Hematopoietic multipotent progenitor cell (in vitro differentiated cells): ENCODE measurements at places on chromosomes 3 and 15.

DNA sequence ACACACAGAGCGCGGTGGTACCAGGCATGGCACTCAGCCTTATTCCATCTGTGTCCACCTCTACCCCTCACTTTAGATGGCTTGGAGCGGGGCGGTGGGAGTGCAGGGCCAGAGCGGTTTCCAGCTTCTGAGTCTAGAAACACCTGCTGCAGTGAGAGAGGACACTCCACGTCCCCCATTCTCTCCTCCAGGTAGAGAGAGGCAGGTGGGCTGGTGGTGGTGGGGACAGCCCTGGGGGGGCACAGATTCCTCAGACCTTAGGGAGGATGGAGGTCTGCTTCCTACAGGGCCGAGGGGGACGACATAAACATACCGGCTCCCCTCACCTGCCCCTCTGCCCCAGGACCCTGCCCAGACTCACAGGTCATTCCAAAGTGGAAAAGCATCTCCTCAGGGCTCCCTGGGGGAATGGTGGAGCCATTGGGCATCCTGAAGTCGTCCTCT is 40.4 kb downstream of the MUC20 start:
- no peak for DNase-seq

- no peak for DNase-seq
Measured at GRCh38 chr15:62647202-62647842, 395.2 kb upstream of the TPM1 start.

- DNase-seq = no peak
Measured at GRCh38 chr3:42680806-42681205, 4.5 kb upstream of the KLHL40 start.

GRCh38 chr3:108416111-108416869 is 94.1 kb downstream of the MYH15 start:
- no peak for DNase-seq

DNA sequence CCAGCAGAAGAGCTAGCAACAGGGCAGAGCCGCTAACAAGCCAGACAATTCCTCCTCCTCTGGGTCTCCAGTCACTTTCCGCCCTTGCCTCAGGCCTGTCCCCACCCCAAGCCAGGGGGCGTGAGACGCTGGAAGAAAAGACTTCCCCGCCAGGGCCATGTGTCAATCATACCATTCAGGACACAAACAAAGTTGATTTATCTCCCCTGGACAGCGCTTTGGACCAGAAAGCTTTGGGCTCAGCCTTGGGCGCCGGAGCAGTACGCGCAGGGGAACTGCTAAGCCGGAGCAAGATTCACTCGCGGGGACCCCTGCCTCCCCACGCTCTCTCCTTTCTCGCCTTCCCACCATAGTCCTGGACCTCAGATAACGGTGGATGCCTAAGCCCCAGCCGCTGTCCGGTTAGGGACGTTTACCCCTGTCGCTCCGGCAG is 479 bp downstream of the LRRC2 start:
- no peak for DNase-seq

DNA sequence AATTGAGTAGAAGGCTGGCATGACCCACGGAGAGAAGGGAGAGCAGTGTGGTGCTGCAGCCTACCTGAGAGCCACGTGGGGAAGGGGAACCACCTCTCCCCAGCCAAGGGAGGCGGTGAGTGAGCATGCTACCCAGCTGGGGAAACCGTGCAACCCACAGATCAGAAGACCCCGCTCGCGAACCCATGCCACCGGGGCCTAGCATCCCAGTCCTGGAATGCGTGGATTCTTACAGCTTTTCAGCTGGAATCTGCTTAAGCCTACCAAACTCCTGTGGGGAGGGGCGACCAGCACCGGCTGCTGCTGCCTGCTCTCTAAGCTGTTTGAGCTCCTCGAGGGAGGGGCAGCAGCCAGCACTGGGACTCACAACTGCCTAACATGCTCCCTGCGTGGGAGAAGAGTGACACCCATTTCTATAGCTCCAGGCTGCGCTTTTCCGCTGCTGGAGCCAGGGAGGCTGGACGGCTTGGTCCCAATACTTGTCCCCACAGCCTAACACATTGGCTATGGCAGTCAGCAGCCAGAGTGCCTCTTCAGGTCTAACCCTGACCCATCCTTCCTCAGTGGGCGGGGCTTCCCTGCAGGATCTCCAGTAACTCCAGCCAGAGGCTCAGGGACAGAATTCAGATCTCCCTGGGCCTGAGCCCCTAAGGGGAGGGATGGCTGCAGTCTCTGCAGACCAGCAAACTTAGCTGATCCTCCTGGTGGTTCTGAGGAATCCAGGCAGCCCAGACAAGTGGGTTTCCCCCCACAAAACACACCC is 20.0 kb upstream of the TEX55 start:
- no peak for DNase-seq

DNA sequence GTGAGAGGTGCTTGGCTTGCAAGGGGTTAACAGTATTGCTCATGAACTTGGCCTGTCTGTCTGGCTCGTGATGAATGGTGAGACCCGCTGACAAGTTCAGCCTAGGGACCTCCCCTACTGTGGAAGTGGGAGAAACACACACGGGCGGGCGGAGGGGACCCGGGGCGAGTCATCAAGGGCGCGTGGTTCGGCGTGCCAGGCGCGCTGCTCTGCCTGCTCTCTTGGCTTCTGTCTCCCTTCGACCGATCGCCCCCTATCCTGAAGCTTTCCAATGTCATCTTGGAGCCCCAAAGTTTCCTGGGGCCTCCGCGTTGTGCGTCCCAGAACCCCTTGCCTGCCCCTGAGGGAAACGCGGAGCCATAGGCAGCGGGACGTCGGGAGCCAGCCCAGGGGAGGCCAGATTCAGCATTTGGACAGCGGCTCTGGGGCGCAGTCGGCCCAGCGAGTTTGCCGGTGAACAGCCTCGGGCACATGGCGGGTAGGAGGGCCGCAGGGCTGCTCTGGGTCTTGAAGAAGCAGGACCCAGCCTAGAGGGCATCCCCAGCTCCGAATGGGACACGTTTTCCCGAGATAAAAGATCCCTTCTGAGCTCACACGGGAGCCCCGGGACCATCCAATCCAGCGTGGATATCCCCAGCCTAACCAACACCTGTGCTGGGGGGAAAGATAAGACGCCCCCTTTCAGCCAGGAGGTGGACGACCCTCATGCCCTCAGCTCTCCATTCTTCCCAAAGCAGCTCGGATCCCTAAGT is 27.0 kb upstream of the POLG start:
- DNase-seq = peak; percentile 68

GRCh38 chr15:71050461-71050860 is 64.8 kb upstream of the THSD4 start:
- DNase-seq = no peak

- no peak for DNase-seq
Measured at GRCh38 chr3:158668506-158668905, 3.9 kb downstream of the LXN start.

- no peak for DNase-seq
Measured at GRCh38 chr3:171330938-171331337, 129.3 kb downstream of the TNIK start.

DNA sequence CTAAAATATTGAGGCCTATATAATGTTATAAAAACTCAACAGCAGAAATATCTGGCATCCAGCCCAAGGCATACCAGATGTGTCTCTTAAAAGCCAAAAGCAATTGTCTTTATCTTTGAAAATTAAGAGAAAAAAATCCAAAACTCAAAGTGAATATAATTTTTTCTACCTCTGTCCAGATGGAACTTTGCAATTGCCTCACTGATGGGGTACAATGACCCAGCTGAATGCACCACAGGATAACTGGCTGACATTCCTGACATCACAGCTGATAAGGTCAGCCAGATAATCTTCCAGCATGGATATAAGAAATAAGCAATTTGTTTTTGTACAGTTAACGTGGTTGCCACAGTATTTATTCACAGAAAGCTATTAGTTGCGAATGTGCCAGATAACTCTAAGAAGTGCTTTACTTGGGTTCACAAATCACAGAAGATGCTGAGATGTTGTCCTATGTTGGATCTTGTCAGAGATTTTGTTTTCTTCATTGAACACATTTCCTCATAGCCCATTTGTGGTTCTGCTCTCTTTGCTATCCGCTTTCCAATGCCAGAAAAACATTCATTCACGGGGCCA is 566.9 kb upstream of the CCDC54 start:
- no peak for DNase-seq

DNA sequence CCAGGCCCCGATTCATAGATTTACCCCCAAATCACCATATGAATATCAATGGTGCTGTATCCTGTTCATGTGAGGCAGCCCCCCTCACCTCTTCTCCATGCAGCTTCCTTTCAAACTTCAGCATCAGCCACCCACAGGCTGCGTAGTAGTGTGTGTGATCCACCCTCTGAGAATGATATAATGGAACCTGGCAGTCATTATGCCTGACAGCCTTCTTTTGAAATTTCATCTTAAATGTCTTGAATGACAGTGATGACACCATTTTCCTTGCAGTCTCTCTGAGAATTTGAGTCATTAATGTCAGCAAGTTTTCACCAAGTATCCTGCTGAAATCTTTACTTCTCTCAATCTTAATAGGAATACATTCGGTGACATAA is 3.5 kb upstream of the CLRN1 start:
- DNase-seq = no peak

DNA sequence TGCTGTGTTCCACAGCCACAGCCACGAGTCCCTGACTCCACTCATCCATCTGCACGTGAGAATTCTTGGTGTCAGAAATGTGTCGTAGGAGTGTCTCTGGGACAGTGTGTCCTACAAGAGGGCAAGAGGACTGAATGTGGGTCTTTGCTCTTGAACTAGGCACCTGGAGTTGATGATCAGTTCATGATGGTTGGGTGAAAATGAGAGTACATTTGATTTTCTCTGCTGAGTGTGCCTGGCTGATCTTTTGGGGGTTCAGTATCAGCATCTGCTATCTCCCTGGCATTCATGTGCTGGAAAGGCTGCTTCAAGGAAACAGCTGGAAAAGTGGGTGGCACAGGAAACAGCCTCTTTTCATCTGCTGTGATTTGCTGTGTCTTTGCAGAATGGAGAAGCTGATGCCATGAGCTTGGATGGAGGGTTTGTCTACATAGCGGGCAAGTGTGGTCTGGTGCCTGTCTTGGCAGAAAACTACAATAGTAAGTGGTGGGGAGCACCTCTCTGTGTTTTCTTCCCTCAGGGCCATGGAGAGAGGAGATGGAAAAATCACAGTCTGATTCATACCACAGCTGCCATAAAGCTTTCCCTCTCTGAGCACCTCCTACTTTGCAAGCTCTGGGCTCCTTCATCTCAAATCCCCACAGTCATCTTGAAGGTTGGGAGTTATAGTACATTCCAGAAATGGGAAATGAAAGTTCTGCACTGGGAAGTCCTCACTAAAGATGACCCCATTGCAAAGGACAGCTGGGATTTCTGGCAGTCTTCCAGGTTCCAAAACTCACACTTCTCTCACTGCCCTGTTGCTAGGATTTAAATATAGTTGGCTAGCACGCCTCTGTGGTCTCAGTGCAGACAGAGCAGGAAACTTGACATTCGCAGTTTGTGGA is 17.8 kb downstream of the TF start:
- DNase-seq = no peak

- no peak for DNase-seq
Measured at GRCh38 chr3:132805071-132805470, 82.9 kb upstream of the NPHP3 start.

- peak; percentile 28 for DNase-seq
Measured at GRCh38 chr3:51568036-51568435, 29.5 kb downstream of the RAD54L2 start.

- no peak for DNase-seq
Measured at GRCh38 chr3:37218206-37218605, 43.8 kb upstream of the LRRFIP2 start.

- DNase-seq = no peak
Measured at GRCh38 chr3:193977622-193978021, 158.3 kb upstream of the HES1 start.

DNA sequence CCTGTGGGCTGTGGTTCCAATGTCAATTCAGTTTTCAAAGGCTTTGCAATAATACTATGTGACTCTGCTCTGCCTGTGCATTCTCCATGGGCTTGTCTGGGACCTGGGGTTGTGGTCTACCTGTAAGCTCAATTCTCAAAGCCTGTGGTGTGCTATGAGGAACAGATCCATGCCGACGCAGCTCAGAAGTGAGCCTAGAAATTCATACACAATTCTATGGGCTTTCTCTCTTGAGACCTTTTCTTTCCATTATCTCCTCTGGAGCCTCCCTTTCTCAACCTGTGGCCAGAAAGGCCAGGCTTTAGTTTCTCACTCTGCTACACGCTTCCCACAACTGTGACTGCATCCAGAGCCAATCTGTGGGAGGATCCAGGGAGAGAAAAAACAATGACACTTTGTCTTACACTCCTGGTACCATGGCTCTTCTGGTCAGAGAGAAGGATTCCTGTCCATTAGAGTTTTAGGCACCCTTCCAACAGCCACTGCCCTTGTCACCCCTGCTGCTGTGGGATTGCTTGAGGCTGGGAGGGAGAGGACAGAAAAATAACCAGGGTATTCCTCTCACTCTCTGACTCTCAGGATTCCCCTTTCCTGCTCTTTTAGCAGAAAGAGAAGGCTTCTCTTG is 34.1 kb upstream of the KLF13 start:
- no peak for DNase-seq

- DNase-seq = no peak
Measured at GRCh38 chr3:185846037-185846436, 21.2 kb upstream of the IGF2BP2 start.

- peak; percentile 72 for DNase-seq
Measured at GRCh38 chr3:37779289-37780152, 82.2 kb upstream of the CTDSPL start.

GRCh38 chr15:70687482-70687881 is 75.9 kb downstream of the UACA start:
- DNase-seq = no peak
